ENCODE measurements at places on chromosomes 12 and 14.

GRCh38 chr12:76915361-76916169, 36.7 kb upstream of the CSRP2 start:
- no peak for DNase-seq

- no peak for DNase-seq
These were observed 206.4 kb downstream of the BCL11B start for GRCh38 chr14:99065551-99065950.

GRCh38 chr12:89051065-89051677, 301.1 kb downstream of the DUSP6 start:
- DNase-seq = no peak

DNA sequence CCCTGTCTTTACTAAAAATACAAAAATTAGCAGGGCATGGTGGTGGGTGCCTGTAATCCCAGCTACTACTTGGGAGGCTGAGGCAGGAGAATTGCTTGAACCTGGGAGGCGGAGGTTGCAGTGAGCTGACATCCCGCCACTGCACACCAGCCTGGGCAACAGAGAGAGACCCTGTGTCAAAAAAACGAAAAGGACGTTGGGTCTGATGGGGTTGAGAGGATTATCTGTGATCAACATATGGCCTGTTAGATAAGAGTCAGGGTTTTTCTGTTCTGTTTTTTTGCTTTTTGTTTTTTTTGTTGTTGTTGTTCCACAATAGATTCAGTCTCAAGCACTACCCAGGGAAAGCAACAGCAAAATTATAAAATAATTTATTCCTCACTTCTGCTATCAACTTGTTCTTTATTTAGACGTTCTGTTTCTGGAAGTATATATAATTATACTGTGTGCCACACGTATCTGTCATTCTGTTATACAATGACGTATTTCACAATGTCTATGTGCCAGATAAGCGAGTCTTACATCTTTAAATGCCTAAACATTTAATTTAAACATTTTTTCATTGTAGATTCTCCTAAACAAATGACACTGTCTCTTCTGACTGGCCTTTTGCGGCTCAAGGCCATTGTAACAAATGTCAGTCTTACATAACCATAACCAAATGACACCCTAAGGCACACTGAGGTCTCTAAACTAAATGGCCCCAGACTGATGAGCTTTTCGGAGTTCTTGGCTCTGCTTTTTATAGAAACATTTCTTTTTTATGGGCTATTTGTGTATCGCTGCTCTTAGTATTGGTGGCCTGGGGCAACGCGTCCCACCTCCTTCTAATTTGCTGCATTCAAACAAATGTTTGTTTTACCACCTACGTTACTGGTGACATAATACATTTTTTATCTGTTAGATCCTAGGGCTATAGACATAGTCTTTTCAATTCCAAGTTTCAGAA, 7.2 kb upstream of the P2RX4 start:
- no peak for DNase-seq

DNA sequence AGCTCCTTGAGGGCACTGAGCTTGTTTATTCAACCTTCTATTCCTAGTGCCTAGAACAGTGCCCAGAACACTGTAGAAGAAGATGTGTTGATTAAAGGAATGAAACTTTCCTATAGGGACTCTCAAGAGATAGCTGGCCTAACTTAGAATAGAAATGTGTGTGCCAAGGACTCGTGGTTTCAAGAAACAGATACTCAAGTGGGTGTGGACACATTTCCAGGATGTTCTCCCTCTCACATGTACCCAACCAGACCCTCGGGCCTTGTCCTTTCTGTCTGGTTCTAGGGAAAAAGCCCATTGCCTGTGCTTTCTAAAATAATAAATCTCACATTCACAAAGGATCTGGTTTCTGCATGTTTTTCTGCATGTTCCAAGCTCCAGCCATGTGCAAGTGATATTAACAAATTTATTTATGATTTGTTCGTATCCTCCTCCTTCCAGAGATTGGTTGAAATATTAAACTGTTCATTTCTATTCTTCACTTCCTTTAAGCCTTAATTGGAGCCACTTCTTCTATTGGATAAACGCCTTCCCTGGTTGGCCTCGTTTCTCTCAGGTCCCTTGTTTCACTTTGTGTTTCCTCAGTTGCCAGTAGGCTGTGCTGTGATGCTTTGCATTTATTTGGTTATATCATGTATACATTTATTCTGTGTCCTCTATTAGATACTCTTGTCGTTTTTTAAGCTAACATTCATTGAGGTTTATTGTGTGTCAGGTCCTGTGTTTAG, 89.8 kb downstream of the CRADD start:
- no peak for DNase-seq

- DNase-seq = peak; percentile 46
These were observed 18.8 kb downstream of the SOCS2 start for GRCh38 chr12:93591137-93591868.

GRCh38 chr12:88406905-88407304, 173.4 kb downstream of the KITLG start:
- DNase-seq = no peak

GRCh38 chr12:54429014-54429471, 10.0 kb upstream of the ITGA5 start:
- no peak for DNase-seq

DNA sequence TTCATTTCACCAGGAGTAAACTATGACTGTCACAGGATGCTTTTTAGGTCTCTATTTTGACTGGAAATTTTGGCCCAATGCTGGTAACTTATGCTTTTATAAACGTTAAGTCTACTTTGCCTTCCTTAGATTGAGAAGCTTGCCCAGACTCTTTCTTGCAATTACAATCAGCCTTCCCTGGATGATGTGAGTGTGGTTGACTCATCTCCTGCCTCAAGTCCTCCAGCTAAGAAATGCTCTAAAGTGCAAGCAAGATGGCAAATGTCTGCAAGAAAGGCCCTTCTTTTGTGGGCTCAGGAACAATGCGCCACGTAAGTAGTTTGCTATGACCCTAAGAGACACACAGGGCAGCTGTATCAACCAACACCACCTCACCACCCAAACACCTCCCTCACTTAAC, 96.9 kb downstream of the SYNE2 start:
- DNase-seq = no peak

DNA sequence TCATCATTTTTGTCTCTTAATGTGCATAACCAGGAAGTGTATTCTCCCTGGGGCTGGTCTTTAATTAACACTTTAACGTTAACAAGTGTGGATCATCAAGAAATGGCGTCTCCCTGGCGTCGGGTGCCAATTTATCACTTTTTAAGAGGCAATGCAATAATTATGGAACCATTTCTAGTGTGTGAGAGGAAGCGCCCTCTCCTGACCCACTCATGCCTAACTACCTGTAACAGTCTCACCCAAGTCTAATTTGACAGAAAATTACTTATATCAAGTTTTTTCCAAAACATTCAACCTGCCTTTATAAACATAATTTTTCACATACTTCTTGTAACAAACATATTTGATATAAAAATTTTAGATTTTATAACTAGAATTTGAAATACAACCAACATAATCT, 905.3 kb upstream of the MDGA2 start:
- DNase-seq = no peak

DNA sequence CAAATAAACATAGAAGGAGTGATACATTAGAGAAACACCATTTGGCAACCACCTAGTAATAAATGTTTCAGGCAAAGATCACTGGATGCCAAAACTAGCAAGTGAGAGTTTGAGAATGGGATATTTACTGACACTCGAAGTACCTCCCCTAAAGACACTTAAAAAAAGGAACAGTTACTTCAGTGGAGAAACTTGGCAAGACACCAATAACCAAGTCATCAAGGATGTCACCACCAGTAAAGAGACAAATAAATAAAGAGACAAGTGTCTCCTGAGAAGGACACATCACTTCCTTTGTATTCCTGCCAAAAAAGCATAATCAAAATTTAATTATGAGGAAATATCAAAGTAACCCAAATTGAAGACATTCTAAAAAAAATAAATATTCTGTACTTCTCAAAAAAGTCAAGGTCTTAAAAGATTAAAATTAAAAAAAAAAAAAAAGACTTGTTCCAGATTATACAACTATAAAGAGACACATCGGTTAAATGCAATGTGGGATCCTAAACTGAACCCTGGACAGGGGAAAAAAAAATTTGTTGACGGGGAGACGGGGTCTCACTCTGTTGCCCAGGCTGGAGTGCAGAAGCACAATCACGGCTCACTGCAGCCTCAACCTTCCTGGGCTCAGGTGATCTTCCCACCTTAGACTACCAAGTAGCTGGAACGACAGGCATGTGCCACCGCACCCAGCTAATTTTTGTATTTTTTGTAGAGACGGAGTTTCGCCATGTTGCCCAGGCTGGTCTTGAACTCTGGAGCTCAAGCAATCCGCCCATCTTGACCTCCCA, 26.4 kb downstream of the TM7SF3 start:
- DNase-seq = no peak

GRCh38 chr12:90327793-90328743, 619.4 kb upstream of the ATP2B1 start:
- DNase-seq = no peak

- no peak for DNase-seq
These were observed 20.0 kb upstream of the TEAD4 start for GRCh38 chr12:2939191-2939590.

GRCh38 chr12:26939953-26940352, 1.7 kb downstream of the FGFR1OP2 start:
- no peak for DNase-seq

- no peak for DNase-seq
These were observed 271.6 kb upstream of the ATP2B1 start for GRCh38 chr12:89980236-89980635.

DNA sequence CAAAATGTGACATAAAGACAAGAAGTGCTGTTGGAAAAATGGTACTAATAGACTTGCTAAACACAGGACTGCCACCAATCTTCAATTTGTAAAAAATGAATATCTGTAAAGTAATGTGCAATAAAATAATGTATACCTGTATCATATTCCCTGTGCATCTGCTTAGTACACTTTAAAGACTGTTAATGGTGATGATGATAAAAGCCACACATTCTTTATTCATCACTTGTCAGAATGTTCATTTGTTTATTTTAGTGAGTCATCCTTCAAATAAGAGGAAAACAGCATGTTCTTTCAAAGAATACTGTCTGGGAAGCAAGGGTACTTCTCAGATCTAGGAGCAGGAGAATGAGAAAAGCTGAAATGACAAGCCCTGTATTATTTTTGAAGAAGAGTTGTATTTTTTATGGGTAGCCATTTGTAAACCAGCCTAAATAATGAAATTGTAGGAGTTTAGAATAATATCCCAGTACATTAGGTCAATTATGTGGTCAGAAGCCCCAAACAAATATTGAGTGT, 78.3 kb upstream of the PSMA6 start:
- no peak for DNase-seq

DNA sequence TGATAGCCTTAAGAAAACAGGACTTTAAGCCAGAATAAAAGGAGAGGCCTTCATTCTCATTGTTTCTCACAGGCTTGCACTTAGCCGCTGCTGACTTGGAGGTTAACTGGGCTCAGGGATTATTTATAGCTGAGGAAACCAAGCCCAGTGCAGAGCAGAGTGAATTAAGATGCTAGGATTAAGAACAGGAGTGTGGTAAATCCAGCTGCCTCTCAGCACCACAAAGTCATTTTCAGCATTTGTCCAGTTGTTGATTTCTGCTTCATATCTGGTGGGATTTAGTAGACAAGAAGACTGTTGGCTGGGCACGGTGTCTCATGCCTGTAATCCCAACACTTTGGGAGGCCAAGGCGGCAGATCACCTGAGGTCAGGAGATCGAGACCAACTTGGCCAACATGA, 14.3 kb upstream of the KRT73 start:
- DNase-seq = no peak

GRCh38 chr14:55532645-55533344, 47.2 kb upstream of the KTN1 start:
- DNase-seq = no peak

- no peak for DNase-seq
These were observed 109.7 kb downstream of the GPATCH2L start for GRCh38 chr14:76261371-76261811.

DNA sequence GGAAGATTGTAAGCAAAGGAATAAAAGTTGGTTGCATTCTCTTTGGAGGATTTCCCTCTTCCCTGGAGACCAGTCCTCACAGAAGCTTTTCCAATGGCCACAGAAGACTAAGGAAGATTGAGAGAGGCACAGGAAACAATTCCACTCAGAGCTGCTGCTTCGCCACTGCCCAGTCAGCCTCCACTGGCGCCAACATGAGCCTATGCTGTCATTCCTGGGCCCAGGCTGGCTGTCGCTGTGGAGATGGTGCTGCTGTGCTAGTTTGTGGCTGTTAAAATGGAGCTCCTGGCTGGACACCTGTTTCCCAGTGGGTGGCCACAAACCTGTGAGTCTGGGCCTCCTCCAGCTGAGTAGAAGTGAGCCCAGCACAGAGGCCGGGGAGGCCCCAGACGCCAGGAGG, 6.6 kb downstream of the P2RX7 start:
- no peak for DNase-seq

DNA sequence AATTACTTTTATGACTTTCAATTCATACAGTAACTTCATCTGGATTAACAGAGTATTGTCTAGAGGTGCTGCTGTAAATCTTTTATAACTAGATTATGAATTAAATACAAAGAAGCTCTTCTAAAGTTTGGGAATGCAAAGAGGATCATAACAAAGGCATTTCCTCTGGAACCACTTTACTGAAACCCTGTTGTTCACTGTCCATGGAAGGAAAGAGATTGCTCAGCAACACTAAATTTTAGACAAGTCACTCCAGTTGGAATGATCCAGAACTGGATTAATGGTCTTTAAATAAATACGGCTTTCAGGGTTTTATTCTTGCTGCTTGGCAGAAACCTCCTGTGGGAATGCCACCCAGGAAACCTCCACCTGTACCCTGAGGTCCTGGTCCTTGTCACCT, 250.6 kb downstream of the KSR2 start:
- DNase-seq = no peak

DNA sequence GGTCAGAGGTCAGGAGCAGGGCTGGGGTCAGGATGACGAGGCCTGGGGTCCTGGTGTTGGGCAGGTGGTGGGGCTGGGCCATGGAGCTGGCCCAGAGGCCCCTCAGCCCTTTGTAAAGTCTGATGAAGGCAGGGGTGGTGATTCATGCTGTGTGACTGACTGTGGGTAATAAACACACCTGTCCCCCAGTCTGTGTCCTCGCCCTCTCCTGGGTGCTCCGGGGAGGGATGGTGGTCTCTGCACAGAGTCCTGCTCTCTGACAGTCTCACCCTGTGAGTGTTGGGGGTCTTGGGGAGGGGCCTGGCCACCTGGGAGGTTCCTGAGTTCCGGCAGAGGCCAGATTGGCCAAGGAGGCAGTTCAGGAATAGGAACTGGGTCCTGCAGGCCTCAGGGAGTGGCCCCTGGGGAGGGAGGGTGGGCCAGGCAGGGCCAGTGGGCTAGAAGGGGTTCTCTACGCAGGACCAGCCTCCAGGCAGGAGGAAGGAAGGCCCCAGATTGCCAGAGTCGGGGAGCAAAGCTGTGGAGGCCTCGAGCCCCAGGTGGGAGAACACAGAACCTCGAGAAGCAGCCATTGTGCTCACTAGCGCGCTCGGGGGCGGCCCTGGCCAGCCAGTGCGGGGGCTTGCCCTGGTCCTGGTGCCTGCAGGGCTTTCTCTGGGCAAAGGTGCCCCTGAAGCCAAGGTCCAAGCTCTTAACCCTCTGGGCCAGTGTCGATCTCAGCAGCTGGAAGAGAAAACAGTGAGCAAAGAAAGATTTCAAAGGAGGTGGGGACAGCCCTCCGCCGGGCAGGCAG, 14.4 kb downstream of the ACADS start:
- no peak for DNase-seq

GRCh38 chr12:19739195-19739776, 300.0 kb downstream of the AEBP2 start:
- DNase-seq = no peak

- DNase-seq = no peak
These were observed 23.2 kb upstream of the SERPINA12 start for GRCh38 chr14:94532447-94532846.
